ENCODE measurements at places on chromosomes 7 and 10.

- no peak for DNase-seq
Observed at GRCh38 chr10:103441611-103442010, 10.6 kb downstream of the CALHM2 start.

- no peak for DNase-seq
Observed at GRCh38 chr10:121591186-121591585, 7.1 kb downstream of the FGFR2 start.

DNA sequence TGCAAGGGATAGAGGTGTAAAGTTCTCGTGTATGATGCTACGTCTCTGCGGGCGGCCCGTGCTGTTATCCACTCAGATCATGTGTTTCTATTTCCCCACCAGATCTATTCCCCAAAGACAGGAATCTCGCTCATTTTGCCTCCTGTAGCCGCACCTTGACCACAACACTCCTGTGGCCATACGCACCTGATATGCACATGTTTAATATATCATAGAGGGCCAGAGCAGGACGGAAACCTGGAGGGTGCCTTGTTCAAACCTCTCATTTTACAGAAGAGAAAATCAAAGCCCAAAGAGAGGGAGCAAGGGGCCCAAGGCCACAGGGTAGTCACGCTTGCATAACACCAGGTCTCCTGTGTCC, 37.6 kb downstream of the STRA8 start:
- DNase-seq = no peak

DNA sequence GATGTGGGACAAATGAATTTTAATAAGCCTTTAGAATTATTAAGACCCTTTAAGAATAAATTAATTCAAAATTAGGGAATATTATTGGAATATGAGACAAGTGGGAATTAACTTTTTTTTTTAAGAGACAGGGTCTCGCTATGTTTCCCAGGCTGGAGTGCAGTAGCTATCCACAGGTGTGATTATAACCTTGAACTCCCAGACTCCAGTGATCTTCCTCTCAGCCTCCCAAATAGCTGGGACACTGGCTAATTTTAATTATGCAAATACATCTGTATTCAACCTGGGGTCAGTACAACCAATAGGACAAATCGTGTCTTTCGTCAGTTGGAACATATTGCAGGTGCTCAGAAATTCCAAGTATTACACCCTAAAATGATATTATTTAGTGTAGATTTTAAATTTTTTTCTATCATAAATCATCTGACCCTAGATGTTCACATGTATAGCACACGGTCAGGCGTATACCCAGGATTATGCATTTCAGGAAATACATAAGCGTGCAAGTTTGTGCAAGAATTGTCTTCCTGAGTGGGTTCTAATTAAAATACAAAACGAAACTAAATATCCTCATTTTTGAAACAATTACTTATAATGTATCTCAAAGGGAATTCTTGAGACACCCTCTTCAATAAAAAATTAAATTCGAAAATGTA, 1.2 kb downstream of the NT5C3A start:
- DNase-seq = no peak

DNA sequence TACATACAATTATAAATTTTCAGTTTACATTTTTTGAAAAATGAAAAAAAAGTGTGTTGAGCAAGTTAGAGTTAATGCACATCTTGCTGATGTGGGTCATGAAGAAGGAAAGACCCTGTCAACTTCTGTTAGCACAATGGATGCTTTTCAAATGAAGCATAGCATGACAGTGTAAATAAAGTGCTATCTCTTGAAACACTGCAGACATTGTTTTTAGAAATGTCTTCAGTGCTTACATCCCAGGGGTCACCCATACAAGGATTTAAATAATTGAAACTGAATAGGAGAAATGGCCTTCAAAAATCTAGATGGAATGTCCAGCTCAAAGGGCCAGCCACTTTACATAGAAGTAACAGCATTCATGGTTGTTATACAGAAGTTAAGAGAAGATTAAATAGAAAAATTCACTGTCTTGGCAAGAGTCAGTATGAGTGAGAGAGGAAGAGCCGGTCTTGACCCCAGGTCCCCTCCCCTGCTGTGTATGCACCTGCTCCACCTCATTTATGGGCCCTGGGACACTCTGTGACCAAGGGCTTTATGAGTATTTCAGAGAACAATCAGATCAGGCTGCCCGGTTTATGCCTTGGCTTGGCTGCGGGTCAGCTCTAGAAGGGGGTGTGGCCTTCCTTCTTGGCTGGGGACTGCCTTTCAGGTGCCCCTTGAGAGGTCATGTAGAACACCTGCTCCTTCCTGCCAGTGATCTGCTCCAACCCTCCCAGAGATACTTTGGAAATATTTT, 237.7 kb upstream of the TMEM72 start:
- DNase-seq = no peak

DNA sequence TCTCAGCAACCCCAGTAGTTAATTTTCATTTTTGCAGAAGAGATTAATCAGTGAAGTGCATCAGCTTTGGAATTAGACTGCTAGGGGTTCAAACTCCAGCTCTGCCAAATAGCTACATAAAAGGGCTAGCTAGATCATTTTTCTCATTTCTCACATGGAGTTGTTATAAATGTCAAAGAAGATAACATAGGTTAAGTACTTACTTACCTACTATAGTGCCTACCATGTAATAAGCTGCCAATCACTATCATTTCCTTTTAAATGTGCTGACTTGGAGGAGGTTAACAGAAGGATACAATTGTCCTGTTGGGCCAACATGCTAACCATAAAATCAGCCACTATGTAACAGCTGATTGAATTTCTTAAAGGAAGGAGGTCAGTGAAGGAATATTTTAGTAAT, 40.7 kb downstream of the KDM7A start:
- no peak for DNase-seq

DNA sequence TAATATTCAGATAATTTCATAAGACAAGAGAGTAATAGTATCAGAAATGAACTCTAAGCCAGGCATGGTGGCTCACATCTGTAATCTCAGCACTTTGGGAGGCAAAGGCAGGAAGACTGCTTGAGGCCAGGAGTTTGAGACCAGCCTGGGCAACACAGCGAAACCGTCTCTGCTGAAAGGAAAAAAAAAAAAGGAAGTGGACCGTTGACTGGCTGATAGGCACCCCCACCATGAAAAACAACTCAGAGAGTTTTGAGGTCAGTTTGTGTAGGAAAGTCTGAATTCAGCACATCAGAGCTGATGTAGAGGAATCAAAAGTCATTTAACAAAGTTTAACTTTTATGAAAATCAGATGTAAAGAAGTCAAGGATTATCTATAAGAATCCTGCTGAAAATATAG, 63.2 kb upstream of the AMPH start:
- DNase-seq = no peak

DNA sequence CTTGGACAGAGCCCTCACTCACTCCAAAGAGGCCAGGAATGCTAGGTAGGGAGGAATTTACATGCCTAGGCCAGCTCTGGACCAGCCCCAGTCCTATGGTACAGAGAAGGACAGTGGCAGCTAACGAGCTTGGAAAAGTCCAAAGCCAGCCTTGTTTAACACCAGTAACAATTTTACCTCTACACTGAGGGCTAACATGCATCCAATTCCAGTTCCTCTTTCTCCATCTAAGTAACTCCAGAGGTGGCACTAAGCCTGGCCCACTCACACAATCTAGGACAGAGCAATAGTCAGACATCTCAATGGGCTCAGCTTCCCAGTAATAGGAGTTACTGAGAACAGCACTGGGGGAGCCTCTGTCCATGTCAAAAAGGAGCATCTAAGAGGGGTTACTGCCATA, 5.7 kb upstream of the LCOR start:
- DNase-seq = no peak

DNA sequence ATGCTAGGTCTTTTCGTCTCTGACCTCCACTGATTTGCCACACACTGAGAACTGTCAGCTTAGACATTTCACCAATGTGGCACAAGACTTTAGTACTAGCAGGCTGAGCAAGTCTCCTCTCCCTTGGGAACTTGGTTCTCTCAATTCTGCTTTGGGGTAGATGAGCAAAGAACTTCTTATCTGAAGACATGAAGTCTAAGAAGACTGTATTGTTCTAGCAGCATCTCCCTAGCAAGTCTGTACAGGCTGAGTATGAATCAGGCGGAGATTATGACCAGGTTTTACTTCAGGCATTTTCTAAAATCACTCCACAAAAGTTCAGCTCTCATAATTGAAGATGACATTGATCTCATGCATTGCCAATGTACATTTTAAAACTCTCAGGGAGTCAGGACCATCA, 23.8 kb upstream of the STN1 start:
- no peak for DNase-seq

DNA sequence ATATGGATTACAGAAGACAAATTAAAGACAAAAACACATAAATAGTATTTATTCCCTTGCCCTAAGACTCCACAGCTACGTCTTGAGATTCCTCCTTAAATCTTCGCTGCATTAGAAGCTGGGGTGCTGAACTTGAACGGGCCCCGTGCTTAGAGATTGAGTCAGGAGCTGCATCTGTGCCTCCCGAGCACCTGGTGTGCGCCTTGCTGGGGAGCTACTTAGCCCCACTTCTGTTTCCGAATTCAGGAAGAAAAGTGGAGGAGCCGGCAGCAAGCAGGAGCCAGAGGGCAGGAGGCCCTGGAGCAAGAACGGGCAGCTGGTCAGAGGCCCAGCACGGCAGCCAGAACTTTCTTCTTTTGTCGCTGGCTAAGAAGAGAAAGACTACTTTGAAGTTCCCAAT, 30.4 kb upstream of the RNF32 start:
- DNase-seq = no peak

DNA sequence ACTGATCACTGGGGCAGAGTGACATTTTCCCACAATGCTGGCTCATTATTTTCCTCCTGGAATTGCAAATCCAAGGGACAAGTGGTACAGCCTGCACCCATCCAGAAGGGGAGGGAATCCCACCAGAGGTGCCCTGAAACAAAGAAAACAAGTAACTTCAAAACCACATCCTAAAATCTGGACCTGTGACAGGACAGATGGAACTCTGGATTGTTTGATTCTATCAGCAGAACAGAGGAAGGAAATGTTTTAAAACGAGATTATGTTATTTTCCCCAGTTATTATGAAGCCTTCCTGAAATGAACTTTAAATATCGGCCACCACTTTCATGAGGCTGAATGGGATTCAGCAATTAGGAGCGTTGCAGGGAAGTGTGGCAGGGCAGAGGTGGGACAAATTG, 62.2 kb upstream of the ECHDC3 start:
- no peak for DNase-seq

DNA sequence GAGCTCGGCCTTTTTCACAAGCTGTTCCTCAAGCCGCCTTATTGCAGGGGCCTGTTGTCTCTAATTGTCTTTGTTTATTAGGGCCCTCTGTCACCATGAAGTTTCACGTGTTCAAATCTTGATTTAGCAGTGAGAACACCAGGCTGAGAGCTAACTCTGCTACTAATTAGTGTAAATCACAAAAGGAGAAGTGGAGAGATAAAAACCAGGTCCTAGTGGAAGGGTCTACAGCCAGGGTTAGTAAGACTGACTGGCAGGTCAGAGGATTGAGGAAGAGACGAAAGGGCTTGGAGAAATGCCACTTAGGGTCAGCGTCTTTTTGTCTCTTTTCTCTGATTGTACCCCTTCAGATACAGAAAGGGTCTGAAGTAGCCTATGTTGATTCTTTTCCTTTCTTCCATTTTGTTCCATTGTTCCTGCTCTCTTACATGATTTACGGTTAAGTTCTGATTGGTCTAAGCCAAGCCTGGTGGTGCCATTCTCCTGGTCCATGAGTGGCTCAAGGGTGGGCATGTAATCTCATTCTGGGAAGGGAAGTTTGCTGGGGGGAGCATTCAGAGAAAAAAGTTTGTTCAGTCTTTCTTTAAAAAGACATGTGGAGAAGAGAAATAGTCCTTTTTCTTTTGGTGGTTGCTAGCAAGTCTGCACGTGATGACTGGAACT, 21.3 kb downstream of the SSMEM1 start:
- no peak for DNase-seq

GRCh38 chr7:32147546-32148268, 77.5 kb upstream of the PDE1C start:
- no peak for DNase-seq

DNA sequence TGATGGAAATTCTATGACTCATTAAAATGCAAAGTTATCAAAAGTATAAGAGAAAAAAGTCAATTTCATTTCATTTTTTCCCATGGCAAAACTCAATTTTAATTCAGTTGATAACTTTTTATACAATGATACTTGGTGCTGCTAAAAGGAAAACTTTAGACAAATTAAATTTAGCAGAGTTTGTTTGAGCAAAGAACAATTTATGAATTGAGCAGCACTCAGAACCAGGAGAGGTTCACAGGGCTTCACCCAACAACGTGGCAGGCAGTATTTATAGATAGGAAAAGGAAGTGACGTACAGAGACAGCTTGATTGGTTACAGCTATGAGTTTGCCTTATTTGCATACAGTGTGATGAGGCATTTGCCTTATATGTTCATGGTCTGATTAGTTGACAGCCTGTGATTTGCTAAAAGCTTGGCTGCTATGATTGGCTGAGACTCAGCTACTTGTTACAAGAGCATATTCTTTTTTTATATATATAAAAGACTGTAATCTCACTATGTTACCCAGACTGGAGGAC, 157.2 kb upstream of the CELF2 start:
- no peak for DNase-seq

DNA sequence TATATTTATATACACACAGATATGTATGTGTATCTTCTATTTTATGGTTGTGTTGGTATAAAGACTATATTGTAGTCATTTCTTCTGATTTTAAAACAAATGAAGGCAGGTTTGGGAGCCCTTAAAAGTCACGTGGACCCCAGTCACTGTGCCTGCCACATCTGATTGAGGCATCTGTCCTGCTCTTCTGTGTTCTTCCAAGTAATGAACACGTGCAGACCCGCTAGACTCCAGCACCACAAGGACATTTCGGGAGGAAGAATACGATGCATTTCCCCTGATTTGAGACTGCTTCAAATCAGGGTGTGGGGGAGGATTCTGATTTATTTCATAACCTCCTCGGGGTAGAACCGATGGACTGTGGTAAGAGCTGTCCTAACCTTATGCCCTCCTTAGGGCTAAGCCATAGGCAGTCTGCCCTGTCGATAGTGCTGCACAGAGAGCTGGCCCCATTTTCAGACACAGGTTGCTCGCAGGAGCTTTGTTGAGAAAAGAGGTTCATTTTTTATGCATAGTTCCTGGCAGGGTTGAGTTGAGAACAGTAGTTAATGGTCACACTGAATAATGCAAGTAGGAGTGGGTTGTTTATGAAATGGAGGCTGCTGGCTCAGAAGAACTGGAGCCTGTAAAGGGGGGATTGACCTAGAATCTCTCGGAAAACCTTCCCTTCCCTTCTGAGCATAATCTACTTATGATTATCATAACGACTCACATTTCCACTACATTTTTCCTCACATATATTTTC, 55.0 kb upstream of the C10orf120 start:
- DNase-seq = no peak

DNA sequence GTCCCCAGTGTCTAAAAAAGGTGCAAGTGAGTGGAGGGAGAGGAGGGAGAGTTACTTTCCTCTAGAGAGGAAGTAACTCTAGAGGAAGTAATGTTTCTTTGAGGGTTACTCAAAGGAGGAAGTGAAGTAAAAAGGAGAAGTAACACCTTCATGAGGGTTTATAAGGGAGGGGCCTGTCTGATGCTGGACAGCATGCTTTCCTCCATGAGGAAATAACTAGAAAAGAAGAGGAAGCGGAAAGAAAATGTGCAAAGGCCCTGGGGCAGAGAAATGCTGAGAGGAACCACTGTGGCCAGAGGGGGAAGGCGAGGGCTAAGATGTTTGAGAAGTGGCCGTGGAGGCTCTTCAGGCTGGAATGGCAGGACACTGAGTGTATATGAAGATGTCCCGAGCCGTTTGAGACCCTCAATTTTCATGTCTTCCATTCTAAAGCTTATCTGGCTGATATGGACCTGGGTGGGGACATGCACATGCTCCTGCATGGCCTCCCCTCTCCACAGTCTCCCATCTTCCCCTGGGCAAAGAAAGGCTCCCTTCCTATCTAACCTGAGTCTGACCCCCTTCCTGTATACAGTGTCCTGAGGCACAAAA, 3.4 kb upstream of the SLC18A2 start:
- DNase-seq = no peak

Measured in activated T-cell treated with anti-CD3 and anti-CD28 coated beads, Interleukin-2, amount 50 U/mL, for 24 hours (primary cell).